Right renal cortex interstitium (tissue), 3 donors: ENCODE measurements at places on chromosomes 1 and 21.
A peak's percentile ranks its signal among the peaks of the same experiment; 100 is the strongest.

GRCh38 chr1:206854401-206855129, 10.9 kb upstream of the IL20 start:
- DNase-seq: no peak

DNA sequence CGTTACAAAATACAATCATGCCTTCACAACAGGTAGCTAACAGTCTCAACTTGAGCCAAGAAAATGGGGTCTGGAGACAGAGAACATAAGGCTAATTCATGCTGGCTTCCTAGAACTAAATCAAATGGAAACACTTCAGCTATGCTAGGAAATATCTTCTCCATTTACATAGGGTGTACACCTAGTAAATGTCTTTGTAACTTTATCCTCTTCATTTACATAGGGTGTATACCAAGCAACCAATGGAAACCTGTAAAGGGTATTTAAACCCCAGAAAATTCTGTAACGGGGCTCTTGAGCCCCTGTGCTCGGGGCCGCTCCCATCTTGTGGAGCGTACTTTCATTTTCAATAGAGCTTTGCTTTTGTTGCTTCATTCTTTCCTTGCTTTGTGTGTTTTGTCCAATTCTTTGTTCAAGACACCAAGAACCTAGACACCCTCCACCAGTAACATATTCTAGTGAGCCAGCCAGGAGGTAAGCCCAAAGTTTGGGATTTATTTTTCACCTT, 19.5 kb upstream of the CYP4X1 start:
- DNase-seq: no peak

DNA sequence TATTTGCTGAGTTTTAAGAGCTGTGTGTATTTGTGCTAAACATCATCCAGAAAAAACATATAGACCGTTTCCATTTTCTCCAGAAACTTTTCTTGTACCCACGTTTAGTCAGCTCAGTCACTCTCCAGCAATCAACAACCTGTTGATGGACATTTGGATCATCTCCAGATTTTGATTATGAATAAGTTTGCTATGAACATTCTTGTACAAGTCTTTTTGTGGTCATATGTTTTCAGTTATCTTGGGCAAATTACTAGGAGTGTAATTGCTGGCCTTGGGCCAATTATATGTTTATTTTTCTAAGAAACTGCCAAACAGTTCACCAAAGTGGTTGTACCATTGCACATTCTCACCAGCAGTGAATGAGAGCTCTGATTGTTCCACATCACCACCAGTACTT, 221.8 kb downstream of the CENPF start:
- DNase-seq: no peak

GRCh38 chr1:50488876-50489275, 65.6 kb upstream of the DMRTA2 start:
- DNase-seq: no peak

- DNase-seq: peak; percentile 47
Observed at GRCh38 chr1:113758631-113759332, 504 bp downstream of the PHTF1 start.
